MCF 10A (cell line): ENCODE measurements at places on chromosomes 7 and 10.

DNA sequence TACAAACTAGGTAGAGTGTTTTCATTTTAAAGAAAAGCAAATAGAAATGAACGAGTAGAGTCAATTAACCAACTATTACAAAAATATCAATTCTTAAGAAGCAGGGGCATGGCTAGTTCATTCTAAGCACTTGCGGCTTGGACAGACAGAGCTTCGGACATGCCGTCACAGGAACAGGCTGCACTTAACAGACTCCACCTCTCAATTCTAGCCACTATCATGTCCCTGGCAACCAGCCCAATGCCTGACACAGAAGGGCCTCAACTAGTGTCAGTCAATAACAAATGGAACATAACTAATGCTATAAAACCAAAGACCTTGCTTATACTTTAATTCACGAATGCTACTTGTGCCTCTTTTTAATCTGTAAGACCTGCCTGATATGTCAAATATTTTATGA lies 74.4 kb downstream of the TPK1 start:
- DNase-seq = no peak

GRCh38 chr7:38283809-38284208 lies 10.4 kb upstream of the TARP start:
- DNase-seq = no peak

DNA sequence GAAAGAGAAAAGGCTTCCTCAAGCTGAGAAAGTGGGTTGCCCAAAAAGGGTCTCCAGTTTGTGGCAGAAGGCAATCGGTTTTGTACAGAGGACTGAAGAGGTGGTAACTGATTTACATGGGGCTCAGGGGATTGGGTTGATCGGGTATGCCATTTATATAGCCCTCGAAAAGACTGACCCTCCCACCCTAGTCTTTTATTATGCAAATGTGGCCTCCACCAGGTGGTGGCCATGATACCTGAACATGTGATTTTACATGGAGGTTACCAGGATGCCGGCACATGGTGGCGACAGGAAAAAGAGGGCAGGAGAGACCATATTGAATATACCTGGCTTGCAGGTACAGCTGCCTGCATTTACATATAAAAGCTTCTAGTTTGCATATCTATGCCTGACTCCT lies 36.7 kb downstream of the ATE1 start:
- DNase-seq = no peak

DNA sequence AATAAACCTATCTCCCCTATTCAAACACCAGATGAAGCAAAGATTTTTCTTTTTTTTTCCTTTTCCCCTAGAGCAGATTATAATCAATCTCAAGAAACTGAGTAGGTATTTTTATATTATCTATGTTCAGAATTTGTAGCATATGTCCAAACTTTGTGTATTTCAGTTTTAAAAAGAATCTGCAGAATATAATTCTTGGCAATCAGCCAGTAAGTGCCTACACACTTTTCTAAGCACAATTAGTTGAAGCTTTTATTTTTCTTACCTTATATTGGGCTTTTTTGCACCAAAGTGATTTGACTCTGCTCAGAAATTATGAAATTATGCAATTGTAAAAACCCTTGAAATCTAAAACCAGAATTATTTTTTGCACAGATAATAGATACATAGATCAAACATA lies 315.8 kb upstream of the PHF14 start:
- no peak for DNase-seq

DNA sequence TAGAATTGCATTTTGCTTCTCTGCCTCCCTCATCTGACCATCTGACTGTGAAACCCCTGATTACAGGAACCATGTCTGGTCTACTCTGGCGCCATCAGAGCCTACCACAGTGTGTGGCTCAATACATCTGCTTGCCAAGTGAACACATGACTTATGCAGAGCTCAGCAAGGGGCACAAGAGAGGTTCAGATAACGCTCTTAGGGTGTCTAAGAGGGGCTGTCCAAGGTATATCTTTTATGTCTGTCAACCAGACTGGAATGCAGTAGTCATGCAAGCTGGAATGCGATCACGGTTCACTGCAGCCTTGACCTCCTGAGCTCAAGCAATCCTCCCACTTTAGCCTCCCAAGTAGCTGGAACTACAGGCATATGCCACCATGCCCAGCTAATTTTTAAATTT lies 10.3 kb upstream of the RRP12 start:
- DNase-seq = no peak
